ENCODE measurements at places on chromosomes 12 and 14.

- DNase-seq = no peak
Observed at GRCh38 chr14:46384611-46385010, 267.0 kb downstream of the RPL10L start.

- no peak for DNase-seq
Observed at GRCh38 chr12:130356222-130356621, 18.5 kb downstream of the PIWIL1 start.

DNA sequence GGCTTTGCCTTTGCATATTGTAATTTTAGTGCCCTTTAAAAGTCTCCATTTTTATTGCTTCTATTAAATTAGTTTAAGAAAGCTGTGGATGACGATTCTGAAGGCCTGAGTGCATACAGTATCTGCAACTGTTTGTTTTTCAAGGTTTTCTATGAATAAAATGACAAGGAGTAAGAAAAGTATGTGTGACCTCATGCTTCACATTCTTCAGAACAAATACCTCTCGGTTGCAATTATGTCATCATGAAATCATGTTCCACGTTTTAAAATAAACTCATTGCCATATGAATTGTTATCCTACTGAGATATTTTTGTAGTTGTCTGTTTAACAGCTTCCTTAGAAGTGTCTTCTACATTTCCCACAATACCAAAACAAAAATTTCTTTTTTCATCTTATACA, 374.6 kb downstream of the MDGA2 start:
- peak; percentile 11 for DNase-seq

DNA sequence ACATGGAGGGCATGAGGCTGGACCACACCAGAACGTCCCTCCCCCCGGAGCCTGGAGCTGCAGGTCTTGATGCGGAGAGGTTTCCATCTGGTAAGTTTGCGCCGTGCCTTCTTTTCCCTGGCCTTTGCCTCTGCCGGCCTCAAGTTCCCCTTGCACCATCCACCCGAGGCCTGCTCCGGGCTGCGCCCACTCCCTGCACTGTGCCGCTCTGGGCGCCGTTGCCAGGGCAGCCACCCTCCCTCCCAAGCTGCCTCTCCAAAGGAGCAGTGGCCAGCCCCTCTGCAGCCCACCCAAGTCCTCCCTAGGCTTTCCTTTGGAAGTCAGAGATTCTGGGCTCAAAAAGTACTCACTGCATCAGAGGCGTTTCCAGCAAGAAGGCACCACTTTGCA, 46.2 kb upstream of the MEG3 start:
- DNase-seq = no peak

- DNase-seq = peak; percentile 64
Observed at GRCh38 chr12:104201238-104202001, 14.2 kb upstream of the TXNRD1 start.

DNA sequence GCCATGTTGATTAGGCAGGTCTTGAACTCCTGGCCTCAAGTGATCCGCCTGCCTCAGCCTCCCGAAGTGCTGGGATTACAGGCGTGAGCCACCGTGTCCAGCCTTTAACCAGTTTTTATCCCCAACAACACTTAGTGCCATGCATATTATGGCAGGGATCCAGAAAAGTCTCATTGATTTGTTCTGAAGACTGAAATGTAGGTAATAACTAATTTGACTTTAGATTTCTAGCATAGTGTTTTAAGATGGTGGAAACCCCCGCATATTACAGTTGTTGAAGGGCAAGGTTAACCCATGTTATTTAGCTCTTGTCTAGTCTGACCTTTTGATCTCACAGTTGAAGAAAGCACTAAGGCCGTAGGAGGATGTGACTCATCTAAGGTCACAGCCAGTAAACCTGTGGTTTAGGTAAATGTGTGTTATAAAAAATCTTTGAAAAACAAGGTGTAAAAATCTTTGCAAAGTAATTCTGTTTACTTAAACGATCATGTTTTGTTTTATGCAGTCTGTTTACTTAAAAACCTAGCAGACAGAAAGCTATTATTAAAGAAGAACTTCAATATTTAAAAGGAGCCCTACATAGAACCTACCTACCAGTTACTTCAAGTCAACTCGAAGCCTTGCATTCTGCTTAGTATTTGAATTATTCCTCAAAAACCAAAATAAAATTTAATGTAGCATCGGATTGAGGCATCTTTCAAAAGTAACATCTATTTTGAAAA, 24.8 kb downstream of the BICDL1 start:
- no peak for DNase-seq

GRCh38 chr14:48325486-48325885, 650.1 kb upstream of the MDGA2 start:
- no peak for DNase-seq

DNA sequence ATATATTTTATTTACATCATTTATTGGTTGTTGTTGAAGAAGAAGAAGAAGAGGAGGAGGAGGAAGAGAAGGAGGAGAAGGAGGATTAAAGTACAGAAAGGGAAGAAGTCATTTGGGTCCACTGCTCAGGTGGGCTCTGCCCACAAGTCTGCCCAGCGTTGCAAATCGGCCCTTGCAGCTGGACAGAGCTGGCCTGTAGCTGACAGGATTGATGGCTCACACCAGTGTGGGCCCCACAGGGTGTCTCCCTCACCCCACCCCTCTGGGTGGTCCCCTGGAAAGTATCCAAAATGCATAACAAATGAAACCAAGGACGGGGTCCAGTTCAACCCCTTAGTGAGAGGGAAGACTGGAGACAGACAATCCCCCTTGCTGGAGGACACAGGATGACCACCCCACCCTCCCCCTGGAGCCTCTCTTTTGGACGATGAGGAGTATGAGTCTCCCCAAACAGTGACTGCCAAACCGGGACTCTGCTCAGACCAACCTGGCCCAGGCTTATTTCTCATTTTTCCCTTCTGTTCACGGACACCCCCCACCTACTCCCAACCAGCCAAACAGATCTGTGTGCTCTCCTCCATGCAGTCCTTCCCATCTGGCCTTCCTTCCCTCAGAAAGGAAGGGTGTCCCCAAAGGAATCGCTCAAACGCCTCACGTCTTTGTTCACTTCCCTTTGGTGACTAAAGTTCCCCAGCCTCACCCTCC, 17.7 kb downstream of the DPF3 start:
- DNase-seq = no peak

DNA sequence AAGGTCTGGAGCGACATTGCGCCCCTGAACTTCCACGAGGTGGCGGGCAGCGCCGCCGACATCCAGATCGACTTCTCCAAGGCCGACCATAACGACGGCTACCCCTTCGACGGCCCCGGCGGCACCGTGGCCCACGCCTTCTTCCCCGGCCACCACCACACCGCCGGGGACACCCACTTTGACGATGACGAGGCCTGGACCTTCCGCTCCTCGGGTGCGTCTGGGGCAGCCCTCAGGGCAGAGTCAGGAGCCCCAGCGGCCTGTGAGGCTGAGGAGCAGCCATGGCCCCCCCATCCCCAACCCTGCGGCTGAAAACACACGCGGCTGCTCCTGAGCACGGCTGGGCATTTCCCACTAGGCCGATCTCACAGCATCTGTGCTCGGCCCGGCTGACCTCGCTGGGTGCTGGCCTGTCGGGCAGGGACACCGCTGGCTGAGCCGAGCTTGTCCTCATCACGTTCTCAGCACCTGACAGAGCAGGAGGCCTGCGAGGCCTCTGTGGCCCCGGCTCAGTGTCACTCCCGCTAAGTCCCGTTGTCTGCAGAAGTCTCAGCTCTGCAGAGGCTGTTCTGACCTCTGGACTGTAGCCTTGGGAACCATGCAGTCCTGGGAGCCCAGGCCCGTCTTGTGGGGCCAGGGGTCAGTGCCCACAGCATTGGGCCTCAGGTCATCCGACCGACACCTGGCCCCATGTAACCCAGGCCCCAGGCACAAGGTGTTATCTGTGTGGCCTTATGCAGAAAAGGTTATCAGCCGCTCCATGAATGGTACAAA, 12.6 kb downstream of the MMP17 start:
- DNase-seq = no peak

- DNase-seq = peak; percentile 22
Observed at GRCh38 chr14:56514663-56515371, 64.8 kb upstream of the TMEM260 start.

GRCh38 chr12:42935756-42936155, 346.2 kb upstream of the PRICKLE1 start:
- DNase-seq = peak; percentile 38

DNA sequence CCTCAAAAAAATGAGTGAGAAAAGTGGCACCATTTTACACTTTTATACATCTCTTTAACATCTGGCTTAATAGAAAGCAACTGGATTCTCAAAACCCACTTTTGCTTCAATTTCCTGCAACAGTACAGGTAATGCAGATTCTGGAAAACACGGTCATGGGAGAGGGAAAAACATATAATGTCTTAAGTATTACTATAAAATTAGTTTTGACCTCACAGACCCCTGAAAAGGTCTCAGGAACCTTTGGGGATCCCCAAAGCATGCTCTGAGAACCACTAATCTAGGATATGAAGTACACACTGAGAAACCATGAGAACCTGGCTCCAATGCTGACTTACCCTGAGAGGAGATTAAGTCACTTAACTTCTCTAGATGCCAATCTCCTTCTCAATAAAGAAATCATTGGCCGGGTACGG, 64.7 kb downstream of the PPP2R5E start:
- DNase-seq = no peak

DNA sequence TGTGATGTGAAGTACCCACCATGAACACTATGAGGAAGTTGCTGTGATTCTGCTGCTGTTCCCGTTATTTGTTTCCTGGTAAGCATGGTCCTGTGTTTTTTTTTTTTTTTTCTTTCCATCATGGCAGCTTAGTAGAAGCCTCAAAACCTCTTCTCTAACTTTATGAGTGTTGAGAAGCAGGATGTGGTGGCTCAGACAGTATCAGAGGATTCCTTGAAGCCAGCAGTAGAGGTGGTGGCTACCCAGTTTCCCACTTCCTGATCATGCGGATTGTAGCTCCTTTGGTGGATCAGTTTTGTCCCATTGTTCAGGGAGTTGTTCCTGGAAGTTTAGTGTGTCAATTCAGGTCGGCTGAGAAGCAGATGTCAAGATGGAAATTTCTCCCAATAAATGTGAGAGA, 175.8 kb downstream of the ATP23 start:
- DNase-seq = no peak

- no peak for DNase-seq
Observed at GRCh38 chr12:93402333-93403311, 24.9 kb downstream of the NUDT4 start.

DNA sequence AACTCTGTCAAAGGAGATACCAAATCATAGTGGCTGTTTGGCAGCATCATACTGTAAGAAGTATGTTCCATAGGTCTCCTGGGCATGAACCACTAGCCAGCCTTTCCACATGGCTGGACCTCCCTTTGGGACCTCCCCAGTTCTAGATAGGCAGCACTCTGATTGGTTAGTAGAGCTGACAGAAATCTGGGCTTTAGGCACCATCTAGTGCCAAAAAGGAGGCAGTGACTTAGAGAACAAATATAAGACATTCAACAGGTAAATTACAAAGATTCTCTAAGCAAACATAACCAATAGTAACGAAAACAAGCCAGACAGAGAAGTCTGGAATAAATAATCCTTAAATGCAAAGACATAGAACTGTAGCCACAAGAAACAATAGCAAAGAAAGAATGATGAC, 148.0 kb upstream of the PDE3A start:
- DNase-seq = peak; percentile 61

DNA sequence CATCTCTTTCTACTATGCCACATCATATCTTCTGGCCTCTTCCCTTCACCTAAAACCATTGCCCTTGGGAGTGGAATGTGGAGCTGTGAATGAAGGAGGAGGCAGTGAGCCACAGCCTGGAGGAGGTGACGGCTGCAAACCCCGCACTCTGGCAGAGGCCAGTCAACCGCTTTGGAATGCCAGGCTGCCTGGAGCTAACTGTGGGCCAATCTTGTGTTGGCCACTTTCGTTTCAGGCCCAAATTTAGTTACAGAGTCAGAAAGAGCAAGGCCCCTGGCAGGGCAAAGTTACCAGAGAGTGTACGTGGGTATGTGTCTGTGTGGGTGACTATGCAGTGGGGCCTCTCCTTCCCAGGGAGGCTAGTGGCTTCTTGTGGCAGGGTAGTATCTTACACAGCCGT, 40.1 kb downstream of the CACNA1C start:
- peak; percentile 23 for DNase-seq

DNA sequence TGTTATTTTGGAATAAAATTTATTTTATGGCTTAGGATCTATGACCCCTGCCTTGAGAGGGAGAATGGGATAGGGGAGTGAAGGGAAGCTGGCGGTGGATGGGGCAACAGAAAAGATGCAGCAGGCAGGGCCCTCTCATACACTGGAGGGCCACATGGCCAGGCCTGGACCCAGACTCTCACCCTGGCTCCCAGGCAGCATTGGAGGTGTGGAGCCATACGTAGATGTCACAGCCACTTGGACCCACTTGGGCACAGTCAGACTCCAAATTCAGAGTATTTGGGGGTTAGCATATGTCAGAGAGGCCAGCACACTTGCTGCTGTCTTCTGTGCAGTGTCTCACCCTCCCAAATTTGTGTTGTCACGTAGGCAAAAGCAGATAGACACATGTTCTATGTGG, 6.5 kb downstream of the NAB2 start:
- no peak for DNase-seq

GRCh38 chr14:105857220-105857825, 330.9 kb downstream of the TMEM121 start:
- no peak for DNase-seq

GRCh38 chr14:100341301-100342031, 18.3 kb downstream of the SLC25A47 start:
- DNase-seq = peak; percentile 21

- DNase-seq = peak; percentile 33
Observed at GRCh38 chr14:23076785-23077408, 18.0 kb downstream of the ACIN1 start.

DNA sequence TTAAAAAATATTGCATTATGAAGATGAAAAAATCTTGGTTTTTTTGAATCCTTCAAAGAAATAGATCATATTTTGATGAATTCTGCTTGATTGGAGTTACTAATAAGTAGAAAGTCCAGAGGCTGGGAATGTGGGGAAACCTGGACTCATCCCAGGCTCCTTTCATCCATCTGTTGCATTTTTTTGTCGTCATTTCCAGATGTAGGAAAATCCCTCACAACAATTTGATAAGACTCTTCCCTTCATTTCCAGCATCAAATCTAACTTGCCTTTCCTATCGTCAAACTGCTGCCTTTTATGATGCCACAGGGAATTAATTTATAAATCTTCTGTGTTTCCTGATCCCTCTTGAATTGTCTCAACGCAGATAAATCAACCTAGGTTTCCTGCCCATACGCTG, 211.6 kb downstream of the FBXL14 start:
- DNase-seq = no peak

DNA sequence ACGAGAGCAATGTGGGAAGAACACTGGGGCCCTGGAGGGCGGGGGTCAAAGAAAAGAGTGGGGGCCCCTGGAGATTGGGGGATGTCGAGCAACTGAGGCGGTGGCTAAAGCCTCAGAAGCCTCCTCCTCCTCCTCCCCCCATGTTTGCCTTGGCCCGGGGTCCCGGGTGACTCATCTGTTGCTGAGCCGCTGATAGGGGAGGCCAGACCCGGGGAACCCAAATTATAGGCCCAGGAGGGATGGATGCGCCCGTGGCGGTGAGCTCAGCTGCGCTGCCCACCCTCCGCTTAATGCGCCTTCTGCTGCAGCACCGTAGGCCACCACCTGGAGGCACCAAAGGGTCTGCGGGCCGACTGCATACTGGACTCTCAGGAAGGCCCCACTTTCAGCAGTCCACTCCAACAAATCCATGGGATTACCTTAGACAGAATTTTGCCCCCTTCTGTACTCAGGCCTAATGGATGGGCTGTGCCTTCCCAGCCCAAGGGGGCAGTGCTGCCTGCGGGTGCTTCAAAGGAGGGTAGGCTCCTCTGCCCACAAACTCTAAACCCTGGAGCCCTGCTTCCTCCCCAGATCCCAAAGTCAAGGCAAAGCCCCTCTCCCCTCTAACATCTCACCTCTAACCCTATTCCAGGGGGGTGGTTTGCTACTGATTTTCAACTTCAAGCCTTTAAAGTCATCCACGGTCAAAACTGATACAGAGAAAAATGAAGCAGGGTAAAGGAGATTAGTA, 2.6 kb upstream of the WNT10B start:
- peak; percentile 76 for DNase-seq
